AG04449 (cell line): ENCODE measurements at places on chromosomes 1 and 21.

DNA sequence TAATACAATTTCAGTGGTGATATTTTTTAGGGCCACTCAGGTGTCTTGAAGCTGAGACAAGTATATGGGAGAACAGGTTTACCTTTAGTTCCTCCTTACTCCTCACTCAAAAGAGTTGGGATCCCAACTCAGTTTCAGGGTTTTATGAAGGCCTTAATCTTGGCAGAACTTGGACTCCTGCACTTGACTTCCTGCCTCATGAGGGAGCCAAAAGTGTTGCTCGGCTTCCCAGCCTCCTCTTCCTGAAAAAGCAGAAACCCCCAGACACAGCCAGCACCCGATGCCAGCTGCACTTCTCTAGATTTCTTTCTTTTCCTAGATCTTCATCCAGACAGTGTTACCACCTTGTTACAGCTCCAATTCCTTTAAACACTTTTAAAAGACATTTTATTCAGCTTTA lies 70.8 kb upstream of the TMPRSS2 start:
- DNase-seq: no peak

DNA sequence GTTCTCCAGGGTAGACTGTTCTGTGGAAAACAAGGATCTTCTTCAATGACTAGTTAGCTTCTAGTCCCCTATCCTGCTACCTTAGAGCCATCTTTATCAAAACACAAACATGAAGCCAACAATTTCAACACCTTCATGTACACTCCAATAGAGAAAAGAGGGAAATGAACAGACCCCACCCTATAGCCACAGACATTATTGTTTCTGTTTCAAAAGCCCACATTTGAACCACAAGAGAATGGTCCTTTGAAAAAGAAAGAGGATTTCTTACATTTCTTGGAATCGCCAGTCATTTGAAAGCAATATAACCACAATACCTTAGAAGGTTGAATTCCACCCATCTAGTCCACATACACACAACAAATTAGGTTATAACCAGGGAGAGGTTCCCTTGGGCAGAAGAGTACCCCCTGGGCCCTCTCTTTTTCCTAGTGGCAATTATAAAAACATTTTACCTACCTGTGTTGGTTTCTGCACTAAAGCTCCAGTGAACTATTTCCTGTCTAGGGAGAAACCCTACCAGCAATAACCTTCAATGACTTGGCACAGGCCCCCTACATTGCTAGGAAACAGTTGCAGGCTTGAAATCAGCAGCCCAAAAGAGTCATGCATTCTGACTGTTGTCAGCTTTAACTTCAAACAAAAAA lies 2.7 kb upstream of the LPGAT1 start:
- no peak for DNase-seq

DNA sequence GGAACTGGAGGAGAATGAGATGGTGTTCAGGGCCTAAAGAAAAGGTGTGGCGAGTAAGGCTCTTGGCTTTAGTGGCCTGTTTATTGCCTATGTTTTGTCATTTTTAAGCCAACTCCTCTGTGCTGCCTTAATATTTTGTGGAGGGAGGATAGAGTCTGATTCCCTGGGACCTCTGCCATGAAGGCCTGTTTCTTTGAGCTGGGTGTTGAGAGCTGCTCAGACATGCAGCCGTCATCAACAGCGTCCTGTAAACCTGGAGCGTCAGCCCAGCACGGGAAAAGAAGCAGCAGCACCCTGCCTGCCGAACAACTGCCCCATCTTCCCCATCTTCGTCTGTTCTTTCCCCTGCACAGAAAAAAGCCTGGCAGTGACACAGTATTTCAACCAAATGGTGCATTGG lies 27.1 kb upstream of the SNX27 start:
- DNase-seq: no peak

DNA sequence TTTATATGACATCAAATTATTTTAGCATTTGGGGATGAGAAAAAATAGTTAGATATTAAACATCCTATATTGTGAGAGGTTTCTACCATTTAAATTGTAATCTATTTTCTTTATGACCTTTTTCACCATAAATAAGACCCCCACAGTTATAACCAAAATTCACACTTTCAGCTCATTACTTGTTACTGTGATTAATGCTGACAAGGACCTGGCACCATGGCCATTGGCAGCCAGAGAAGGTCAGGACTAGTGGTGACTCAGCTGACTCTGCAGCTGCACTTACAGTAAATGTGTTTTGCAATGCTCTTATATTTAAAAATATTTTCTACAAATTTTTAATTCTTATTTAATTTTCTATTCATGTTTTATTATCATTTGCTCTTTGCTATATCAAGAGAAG lies 133.3 kb upstream of the C1orf105 start:
- DNase-seq: no peak

- DNase-seq: no peak
Measured at GRCh38 chr1:66400660-66401059, 133.3 kb upstream of the SGIP1 start.

- DNase-seq: no peak
Measured at GRCh38 chr1:219427989-219428388, 184.9 kb downstream of the ZC3H11B start.

DNA sequence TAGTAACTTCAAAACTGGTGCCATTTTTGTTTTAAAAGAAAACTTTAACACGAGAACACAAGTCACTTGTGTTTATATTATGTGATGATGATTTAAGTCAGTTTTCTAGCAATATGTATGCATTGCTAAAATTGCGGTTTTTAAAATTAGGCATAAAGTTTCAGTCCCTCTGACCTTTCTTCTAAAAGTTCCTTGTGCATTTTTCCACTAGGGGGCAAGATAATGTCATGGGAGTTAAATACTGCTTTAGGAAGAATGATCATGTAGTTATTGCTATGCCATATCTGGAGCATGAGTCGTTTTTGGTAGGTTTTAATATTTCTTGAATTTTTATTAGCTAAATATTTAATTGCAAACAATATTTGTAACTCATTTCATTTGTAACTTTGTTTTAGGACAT lies 10.7 kb downstream of the CDC7 start:
- no peak for DNase-seq

GRCh38 chr1:160520999-160521398 lies 2.1 kb downstream of the SLAMF6 start:
- DNase-seq: no peak

DNA sequence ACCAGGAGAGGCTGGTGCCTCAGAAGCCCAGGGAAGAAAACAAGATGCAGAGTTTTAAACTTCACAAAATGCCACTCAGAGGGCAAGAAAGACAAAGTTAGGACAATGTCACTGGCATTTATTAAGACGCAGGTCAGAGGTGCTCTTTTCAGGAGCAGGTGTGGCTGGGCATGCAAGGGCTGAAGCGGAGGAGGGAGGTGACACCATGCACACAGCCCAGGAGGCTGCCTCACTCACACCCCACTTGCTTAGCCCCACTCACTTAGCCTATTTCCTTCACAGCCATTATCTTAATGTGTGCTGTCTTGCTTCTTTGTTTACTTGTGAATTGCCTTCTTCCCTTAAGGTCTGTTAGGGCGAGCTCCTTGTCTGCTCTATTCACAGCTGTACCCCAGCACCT lies 17.2 kb downstream of the HIVEP3 start:
- DNase-seq: no peak

DNA sequence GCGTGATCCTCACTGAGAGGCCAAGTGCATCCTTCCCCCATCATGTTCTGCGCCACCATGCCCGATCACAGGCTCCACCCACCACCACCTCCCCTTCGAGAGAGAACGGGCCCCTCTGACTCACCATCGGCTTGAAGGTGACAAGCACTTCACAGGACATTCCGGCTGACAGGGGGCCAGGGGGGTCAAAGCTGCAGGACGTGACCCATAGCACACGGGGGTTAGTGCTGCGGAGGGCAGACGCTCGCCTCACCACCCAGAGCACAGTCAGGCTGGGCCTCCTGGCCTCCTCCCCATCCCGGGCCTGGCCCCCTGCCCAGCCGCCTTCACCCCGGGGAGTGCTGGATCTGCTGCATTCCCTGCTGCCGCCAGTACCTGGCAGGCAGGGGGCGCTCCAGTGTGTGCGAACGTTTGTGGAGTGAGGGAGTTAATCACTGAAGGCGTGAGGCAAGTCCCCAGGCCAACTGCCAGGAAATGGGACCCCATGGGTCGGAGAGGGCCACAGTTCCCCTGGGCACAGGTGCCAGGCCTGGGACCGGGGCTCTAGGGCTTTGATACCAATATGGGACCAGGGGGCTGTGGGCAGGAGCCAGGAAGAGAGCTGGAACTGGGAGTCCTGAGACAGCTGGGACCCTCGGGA lies 40.9 kb upstream of the TMEM52 start:
- no peak for DNase-seq

- DNase-seq: peak; percentile 59
Measured at GRCh38 chr1:19390901-19391595, 78.9 kb downstream of the SLC66A1 start.

DNA sequence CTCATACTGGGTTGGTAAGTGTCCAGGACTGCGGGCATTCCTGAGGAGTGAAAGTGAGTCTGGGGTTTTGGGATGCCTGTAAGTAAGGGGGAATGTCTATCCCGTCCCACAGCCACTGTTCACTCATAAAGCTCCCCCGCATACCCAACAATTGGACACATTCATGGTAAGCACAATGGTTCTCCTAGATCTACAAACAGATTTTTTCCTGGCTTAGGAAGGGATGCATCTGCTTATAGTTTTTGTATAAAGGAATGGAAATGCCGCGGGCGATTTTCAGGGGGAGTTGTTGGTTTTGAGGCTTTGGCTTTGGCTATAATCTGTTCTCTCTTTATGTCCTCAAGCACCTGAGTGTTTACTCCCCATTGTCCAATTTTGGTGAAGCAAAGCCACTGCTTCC lies 7.1 kb downstream of the ERVH48-1 start:
- no peak for DNase-seq

GRCh38 chr1:65687428-65688214 lies 105.1 kb upstream of the PDE4B start:
- DNase-seq: no peak

DNA sequence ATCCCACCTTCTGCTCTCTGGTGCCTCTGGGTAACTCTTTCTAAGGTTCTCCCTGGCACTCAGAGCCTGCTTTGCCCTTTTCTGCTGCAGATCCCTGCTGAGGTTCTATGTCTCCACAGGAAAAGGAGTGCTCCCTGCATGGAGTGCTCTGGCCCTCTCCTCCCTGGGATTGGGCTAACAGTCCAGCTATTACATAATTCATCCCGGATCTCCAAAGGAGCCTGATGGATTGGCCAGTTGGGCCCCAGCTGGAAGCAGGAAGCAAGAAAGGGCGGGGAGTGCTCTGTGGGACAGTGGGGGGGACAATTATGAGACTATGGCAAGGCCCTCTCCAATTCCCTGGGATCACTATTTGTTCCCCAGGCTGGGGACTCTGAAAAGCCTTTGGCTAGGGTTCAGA lies 51.9 kb upstream of the GOLT1A start:
- no peak for DNase-seq

- DNase-seq: no peak
Measured at GRCh38 chr21:21064353-21064752, 66.1 kb downstream of the NCAM2 start.
